ENCODE measurements at places on chromosomes 4 and X.

GRCh38 chr4:187204389-187204918, 480.8 kb upstream of the FAT1 start:
- no peak for DNase-seq

- no peak for DNase-seq
Measured at GRCh38 chr4:100913685-100914084, 395.9 kb upstream of the EMCN start.

GRCh38 chr4:121255986-121256750, 92.0 kb upstream of the TNIP3 start:
- peak; percentile 87 for DNase-seq

DNA sequence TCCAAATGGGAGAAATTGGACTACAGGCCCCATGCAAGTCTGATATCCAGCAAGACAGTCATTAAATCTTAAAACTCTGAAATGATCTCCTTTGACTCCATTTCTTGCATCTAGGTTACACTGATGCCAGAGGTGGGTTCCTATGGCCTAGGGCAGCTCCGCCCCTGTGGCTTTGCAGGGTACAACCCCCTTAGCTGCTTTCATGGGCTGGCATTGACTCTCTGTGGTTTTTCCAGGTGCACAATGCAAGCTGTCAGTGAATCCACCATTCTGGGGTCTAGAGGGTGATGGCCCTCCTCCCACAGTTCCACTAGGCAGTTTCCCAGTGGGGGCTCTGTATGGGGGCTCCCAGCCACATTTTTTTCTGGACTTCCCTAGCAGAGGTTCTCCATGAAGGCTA, 228.5 kb upstream of the ADAMTS3 start:
- DNase-seq = no peak

DNA sequence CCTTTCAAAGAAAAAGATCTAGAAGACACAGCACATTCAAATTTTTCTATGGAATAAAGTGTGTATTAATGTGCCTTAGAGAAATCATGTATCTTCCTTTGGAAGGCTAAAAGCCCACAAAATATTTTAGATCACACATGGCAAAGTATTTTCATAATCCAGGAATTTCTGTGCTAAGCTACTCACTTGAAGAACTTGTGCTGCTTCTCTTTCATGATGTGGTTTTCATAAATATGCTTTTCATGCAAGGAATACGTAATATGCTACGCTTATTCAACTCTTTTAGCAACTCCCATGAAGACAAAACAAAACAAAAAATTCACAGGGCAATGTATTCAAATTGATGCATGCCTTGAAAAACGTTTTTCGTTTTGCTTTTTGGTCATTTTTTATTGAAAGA, 125.6 kb downstream of the ARHGAP24 start:
- DNase-seq = no peak

- DNase-seq = no peak
Measured at GRCh38 chr4:2789351-2789750, 3.5 kb upstream of the SH3BP2 start.

- DNase-seq = no peak
Measured at GRCh38 chr4:153798901-153799693, 10.2 kb upstream of the SFRP2 start.

GRCh38 chrX:39195156-39195555, 393.9 kb downstream of the MID1IP1 start:
- DNase-seq = no peak

GRCh38 chrX:153931151-153931550, 3.7 kb downstream of the NAA10 start:
- no peak for DNase-seq
